ENCODE measurements at places on chromosomes 13 and 19.

DNA sequence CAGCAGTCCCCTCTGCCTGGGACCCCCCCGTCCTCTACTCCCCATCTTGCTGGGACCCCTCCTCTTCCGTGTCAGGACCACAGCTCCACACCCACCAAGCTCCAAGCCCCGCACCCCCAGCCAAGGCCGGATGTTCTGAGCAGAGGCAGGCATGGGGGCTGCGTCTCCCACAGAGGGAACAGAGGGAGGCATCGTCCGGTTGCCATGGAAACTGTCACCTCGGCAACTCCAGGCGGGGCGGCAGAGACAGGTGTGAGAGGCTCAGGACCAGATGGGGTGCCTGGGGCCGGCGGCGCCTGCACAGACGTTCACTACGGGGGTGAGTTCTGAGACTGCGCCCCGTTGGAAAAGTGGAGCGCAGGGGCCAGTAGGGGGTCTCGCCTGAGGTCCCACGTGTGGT is 5.4 kb downstream of the RNU6-9 start:
- no peak for DNase-seq

DNA sequence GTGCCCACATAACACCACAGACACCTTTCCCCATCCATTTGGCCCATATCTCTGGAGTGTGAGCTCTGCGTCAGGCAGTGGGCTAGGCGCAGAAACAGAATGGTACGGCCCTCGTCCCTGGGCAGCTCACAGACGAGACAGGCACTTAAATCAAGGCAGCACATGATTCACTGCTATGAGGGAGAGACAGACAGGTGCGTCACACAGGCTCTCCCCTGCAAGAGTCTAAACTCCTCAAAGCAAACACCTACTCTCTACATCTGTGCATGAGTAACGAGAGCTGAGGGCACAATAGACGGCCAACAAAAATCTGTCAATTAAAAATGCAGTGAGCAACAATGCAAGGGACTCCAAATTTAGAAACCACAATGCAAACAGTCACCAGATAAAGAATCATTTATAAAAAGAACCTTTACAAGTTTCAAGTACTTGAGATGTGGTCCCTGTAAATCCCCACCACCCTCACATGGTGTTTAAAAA is 348.9 kb downstream of the UQCRFS1 start:
- no peak for DNase-seq

DNA sequence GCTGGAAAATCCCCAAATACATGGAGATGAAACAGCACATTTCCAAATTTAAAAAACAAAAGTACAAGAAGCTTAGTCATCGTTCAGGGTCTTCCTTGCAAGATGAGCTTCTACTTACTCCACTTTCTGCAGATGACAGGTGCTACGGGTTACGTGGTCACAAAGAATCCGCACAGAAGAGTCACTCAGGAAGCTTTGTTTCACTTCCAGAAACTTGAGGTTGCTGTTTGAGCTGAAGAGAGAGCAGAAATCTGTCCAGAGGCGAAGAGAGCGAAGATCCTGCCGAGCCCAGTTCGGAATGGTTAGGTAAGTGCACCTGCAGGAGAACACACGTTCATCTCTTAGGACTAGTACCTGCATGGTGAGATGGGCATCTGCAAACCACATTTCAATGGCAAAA is 9.4 kb downstream of the NLRP7 start:
- no peak for DNase-seq

DNA sequence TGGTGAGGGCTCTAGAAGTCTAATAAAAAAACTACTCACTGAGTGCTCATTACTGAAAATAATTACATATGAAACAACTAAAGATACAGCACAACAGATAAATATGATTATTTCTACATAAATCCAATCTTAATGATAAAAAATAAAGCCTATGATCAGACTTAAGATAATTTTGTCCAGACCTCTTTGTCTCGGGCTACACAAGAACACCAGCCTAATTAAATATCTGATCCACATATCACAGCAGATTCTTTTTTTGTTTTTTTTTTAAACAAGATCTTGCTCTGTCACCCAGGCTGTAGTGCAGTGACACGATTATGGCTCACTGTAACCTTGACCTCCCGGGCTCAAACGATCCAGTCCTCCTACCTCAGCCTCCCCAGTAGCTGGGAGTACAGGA is 30.3 kb upstream of the SMAD9 start:
- DNase-seq = no peak

- no peak for DNase-seq
Observed at GRCh38 chr13:43368003-43368402, 344.6 kb downstream of the DNAJC15 start.

GRCh38 chr19:51687791-51688670 is 5.1 kb upstream of the SPACA6 start:
- no peak for DNase-seq

DNA sequence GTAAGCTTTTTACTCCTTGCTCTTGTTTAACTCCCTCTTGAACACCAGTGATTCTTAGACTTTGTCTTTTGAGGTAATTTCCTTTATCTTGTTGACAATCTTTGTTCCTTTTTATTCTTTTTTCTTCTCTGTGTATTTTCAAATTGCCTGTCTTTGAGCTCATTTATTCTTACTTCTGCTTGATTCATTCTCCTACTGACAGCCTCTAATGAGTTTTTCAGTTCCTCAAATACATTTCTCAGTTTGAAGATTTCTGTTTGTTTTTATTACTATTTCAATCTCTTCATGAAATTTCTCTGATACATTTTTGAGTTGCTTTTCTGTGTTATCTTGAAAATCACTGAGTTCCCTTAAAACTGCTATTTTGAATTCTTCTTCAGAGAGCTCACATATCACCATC is 154.1 kb downstream of the ATP8A2 start:
- DNase-seq = no peak

DNA sequence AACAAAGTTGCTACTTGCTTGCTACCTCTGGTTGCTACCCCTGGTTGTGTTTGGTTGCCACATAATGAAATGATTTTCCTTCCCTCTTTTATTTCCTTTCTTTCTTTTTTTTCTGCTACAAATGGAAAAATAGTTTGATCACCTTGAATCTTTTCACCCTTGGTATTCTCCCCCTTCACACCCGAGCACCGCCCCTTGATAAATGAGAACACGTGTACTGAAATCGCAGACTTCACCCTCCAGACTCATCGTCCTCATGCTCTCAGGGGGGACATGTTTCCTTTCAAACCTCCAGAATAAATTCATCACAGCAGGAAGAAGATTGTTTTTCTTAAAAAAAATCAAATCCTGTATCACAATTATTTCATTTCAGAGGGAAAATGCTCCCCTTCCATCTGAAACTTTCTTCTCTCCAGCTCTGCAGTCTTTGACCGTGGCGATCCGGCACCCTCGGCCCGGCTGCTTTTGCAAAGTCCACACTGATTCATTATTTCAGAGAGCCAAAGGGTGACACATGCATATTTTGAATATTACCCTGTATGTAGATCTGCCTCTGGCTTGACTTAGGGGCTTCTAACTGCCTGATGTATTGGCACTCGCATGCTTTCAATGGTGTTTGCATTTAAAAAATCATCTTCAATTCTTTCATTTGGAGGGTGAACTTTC is 222.6 kb upstream of the MAB21L1 start:
- DNase-seq = no peak

GRCh38 chr13:29550430-29550988 is 45.0 kb downstream of the SLC7A1 start:
- no peak for DNase-seq

DNA sequence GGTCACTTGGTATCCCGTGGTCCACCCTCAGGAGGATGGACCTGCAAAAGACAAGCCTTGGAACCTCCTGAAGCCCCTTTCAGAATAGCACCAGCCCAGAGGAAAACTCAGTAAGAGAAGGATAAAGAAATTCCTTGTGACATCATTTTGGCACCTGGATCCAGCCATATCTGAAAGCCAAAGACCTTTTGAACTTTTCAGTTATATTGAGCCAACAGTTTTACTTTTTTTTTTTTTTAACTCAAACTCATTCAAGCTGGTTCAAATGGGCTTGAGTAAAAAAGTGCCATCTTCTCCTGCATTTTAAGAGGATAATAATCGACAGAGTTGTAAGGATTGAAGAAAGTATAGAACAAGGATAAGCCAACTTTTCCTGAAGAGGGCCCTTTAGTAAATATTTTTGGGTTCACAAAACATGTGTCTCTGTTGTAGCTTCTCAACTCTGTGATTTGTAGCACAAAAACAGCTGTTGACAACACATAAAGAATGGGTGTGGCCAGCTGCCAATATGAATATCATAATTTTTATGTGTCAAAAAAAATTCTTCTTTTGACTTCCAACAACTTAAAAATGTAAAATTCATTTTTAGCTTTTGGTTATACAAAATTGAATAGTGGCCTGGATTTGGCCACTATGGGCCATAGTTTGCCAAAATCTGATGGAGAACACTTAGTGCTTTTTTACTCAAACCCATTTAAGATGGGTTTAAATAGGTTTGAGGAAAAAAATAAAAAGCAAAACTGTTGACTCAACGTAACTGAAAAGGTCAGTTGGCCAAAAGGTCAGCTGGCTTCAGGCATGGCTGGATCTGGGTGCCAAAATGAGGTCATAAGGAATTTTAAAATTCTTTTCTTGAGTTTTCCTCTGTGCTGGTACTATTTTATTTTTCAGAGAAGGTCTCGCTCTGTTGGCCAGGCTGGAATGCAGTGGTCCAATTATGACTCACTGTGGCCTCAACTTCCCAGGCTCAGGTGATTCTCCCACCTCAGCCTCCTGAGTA is 50.7 kb downstream of the ACSBG2 start:
- DNase-seq = no peak

GRCh38 chr19:45791744-45792469 is 738 bp downstream of the DMWD start:
- no peak for DNase-seq

DNA sequence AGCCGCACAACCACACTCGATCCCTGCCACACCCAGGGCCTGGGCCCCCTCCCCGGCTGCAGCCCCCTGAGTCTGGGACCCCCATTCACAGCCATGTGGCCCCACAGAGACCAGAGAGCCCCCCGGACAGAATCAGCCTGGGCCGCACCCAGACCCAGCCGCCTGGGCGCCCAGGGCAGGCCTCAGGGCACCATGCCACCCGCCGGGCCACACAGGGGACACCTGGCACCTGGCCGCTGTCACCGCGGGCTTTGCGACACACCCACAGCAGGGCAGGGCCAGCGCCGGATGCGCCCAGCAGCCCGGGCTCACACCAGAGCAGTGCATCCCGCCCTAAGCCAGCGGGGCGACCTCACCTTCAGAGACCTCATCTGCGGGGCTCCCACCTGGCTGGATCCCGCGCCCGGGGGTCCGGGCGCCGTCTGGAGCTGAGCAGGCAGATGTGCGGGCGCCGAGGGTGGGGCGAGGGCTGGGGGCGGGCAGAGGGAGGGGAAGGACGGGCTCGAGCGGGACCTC is 443 bp downstream of the TBXA2R start:
- no peak for DNase-seq
